ENCODE measurements at places on chromosomes 4 and X. TPM values are rescaled to one million over a fixed set of nuclear protein-coding genes. Genes with fewer than 3 reads are reported as not detected.

Gene STBD1
- 2.5 TPM for total RNA-seq

Gene SPANXA1
- total RNA-seq: not detected

Gene TLR8
- total RNA-seq: not detected

Gene ZFP42
- total RNA-seq: 11.2 TPM

Gene GPR173
- 0.35 TPM for total RNA-seq

All from foreskin keratinocyte (primary cell).